NCI-H69 (cell line): ENCODE measurements at places on chromosomes 1 and 21.

DNA sequence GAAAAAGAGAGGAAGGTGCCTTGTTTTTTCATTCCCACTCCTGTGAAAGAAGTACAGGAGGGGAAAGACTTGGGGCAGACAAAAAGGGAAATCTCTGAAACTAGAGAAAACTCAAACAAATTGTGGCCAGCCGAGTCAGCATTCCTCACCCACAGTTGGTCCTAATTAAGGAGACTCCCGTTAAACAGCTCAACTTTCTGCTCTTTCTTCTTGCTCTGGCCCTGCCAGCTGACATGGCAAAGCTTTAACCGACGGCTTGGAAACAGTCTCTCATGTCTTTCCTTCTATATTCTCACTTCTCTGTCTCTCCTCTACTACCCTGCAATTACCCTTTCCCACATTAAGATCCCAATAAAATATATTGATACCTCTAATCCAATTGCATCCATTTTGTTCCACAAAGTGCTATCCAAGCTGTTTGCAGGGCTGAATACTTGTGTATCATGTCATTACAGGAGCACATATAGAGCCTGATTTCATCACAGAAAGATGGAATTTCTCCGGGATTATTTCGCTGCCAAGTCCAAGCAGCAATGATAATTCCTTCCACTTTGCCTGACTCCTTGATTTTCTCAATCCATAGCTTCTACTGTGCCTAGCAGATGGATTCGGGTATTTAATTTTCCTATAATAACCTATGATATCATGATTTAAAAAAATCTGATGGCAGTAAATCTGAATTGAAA lies 65.4 kb upstream of the IPO9 start:
- DNase-seq, result no peak

GRCh38 chr1:242004751-242005495 lies 6.0 kb upstream of the MAP1LC3C start:
- no peak for DNase-seq

DNA sequence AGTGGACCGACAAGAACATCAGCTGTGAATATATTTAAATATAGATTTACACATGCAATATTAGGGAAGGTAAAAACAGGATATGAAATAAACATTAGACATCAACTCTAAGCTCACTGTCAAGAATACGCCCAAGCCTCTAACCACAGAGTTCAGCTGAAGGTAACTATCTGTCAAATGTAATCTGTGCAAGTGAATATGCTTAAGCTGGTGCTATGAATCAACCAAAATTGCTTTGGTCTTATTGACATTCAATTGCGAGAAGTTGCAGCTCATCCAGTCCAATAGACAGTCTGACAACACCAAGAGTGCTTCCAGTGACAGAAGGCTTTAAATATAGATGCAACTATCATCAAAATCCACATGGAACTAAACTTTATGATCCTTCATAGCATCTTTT lies 32.3 kb downstream of the USH2A start:
- no peak for DNase-seq

GRCh38 chr1:83087851-83088250 lies 911.1 kb downstream of the TTLL7 start:
- no peak for DNase-seq

DNA sequence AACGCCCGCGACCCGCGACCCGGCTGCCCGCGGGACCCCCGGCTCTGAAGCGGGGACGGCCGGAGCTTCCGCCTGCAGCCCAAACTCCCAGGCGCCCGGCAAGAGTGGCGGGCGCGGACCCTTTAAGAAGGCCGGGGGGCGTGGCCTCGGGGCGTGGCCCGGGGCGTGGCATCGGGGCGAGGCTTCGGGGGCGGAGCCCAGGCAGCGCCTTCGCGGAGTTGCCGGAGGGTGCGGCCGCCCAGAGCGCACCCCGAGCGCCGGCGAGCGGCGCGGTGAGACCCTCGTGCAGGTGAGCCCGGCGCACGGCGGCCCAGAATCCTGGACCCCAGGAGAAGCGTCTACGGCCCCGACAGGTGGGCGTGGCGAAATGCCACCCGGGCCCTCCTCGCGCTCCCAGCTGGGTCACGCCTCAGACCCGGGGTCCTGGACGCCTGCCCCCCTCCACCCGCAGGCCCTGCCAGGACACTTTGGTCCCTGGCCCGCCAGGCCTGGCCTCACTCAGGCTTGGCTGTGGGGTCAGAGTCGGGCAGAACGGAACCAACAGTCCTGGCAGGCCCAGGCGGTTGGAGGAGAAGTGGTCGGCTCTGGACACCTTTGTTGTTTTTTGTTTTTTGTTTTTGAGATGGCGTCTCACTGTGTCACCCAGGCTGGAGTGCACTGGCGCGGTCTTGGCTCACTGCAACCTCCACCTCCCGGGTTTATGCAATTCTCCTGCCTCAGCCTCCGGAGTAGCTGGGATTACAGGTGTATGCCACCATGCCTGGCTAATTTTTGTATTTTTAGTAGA lies 14.4 kb downstream of the RNF223 start:
- peak; percentile 87 for DNase-seq

- peak; percentile 67 for DNase-seq
Measured at GRCh38 chr1:202998836-202999750, 8.1 kb upstream of the TMEM183A start.

DNA sequence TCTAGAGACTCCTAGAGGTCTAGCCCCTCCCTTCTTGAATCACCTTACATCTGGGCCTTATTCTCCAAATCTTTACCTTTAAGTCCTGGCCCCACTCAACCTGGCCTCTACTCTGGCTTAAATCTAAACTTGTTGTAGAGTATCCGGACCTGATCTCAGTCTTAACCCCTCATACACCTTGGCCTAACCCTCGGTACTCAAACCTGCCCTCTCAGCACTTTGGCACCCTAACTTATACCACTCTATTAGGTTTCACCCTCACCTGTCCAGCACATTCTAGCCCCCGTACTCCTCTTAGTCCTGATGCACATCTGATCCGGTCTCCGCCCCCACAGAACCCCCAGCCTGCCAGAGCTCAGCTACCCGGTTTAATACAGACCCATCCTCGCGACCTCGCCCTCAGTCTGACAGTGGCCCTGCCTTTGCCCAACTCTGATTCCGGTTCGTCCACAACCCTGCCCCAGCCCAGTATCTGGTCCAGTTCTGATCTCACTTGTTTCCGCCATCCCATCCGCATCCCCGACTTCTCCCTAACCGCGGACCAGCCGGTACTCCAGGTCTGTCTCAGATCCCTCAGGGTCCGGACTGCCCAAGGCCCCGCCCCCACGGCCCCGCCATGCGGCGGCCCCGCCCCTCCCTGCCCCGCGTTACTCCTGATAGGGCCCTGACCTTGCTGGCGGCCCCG lies 1.5 kb downstream of the TRIM62 start:
- no peak for DNase-seq

DNA sequence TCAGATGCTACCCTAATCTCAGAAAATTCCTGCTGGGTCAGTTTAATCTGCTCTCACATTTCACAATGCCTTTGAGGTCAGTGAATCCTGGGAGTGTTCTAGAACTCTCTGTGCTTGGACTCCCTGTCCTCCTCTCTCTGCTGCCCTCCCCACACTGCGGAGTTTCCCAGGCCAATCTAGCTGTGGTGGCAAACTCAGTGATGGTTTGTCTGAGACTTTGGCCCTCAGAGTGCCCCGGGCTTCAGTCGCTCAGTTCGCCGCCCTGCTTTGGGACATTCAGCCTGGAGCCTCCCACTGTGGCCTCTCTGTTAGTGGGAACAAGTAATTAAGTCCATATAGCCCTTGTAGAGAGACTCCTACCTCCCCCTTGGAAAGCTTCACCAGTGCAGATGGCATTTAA lies 7.1 kb downstream of the C1orf226 start:
- DNase-seq, result peak; percentile 43

DNA sequence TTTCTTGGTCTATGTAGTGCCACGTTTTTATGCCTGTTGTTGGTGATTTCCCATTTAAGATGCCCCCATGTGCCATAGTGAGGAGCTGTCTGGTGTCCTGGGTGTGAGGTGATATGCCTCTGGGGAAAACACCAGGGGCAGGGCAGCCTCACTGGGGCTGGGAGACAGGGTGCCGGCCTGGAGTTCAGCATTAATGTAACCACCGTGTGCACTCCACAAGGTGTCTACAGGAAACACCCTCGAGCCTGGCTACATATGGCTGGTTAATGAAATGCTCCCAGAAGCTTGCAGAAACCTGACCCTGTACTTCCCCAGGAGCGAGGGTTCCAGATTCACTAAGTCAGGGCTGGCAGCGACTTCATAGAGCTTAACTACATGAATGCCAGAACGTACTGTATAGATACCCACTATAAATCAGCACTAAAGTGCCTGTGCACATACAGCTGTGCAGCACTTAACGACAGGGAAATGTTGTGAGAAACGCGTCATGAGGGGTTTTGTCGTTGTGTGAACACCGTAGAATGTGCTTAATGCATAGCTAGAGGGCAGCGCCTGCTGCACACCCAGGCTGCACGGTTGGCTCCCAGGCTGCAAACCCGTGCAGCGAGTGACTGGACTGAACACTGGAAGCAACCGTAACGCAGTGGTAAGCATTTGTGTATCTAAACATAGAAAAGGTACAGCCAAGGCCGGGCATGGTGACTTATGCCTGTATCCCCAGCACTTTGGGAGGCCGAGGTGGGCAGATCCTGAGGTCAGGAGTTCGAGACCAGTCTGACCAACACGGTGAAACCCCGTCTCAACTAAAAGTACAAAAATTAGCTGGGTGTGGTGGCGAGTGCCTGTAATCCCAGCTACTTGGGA lies 10.4 kb downstream of the TFF2 start:
- DNase-seq, result peak; percentile 19

- peak; percentile 19 for DNase-seq
Measured at GRCh38 chr1:110570307-110570706, 35.9 kb downstream of the KCNA2 start.

- no peak for DNase-seq
Measured at GRCh38 chr1:172905452-172905851, 145.3 kb downstream of the TNFSF18 start.

DNA sequence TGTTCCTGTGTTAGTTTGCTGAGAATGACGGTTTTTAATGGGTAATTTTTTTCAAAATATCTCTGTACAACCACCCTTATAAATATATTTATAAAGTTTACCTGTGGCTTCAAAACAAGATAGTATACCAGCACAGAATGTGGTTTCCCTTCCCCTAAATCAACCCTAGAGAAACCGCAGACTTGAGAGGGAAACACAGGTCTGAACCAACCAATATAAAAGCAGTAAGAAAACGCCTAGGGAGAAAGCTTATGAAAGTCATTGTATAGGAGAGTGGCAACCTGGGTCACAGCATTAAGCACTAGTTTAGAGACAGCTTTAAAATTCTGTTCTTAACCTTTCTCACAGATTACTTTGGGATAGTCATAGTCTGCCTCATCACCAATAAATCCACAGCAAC lies 180.6 kb upstream of the LHX8 start:
- no peak for DNase-seq

GRCh38 chr1:12495725-12496124 lies 122.3 kb downstream of the DHRS3 start:
- no peak for DNase-seq

- DNase-seq, result peak; percentile 69
Measured at GRCh38 chr1:110548381-110548780, 29.4 kb upstream of the KCNA10 start.

DNA sequence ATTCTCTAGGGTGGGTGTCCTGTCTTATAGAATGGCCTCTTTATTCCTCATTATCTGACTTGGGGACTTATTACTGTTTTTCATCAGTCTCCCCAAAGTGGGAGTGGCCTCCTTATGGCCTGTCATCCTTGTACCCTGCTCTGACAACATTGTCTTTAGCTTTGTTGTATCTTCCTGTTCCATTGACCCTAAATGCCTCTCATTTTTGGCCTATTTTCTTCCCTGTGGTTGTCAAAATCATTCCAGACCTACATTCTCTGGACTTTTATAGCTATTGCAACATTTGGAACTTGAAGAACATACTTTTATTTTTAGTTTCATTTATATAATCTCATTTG lies 9.7 kb downstream of the SFT2D2 start:
- no peak for DNase-seq

DNA sequence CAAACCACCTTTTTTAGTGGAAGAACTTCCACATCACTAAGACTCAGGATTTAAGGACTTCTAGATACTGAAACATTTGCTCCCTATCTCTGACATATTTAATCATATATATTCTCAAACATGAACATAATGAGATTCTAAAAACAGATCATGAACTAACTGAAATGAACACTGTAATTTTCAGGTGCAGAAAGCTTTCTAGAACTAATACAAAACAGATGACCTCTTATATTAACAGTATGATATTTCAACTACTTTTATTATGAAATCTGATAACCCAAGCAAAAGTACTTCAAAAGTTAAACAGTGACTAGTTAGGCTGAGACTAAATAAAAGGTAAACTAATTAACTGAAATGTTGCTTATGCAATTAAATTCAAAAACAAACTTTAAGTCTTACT lies 157.5 kb downstream of the COP1 start:
- peak; percentile 4 for DNase-seq

DNA sequence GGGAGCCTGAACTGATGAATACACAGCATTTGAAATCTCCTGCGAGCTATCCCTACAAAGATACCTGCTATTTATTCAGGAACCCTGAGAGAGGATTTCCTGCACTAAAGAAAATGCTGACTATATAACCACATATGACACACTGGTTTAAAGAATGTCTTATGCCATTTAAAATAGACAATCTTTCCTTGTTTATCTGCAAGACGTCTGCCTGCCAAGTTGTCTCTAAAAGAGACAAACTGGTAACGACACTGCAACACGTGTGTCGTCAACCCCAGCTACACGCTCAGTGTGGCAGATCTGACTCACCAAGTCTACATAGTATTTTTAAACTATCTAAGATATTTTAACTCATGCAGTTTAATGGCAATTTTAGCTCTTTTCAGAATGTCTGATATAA lies 42.7 kb downstream of the APP start:
- no peak for DNase-seq

DNA sequence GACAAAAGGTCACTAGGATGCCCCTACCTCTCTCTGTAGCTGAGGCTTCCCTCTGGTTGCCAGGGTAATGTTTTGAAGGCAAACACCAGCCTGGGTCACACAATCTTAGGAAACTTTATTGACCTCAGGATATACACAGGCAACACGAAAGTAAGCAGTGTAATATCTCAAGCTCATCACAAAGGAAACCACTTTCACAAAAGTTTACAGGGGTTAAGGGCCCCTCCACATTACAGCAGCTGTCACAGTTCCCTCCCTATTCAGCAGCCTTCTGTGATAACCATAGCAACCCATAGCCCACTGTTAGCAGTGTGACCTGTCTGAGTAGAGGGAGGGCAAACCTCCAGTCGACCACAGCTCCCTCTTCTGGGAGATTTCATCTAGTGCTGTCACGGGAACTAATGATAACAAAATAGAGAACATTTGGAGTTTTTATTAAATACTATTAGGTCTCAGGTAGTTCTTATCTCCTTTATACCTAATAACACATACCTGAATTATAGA lies 149.8 kb downstream of the PTPRC start:
- peak; percentile 69 for DNase-seq

DNA sequence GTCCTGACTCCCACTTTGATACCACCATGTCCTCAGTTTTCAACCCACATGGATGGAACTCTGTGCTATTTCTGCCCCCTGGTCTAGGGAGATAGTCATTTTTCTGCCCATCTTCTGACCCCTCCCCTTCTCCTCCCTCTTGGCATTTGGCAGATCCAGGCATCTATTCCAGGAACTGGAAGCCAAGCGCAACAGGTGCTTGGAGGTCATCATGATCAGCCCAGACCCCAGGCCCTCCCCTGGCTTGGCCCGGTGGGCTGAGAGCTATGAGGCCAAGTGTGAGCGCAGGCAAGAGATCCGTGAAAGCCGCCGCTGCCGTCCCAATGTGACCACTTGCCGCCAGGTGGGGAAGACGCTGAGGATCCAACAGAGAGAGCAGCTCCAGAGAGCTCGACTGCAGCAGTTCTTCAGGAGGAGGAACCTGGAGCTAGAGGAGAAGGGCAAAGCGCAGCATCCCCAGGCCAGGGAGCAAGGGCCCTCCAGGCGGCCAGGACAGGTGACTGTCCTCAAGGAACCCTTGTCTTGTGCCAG lies 4.0 kb downstream of the TRAF3IP3 start:
- DNase-seq, result no peak

GRCh38 chr1:39131940-39132339 lies 72.6 kb upstream of the MACF1 start:
- DNase-seq, result peak; percentile 47
